Brain (organoid and tissue), 16 donors: ENCODE measurements at places on chromosomes 11 and 22.

DNA sequence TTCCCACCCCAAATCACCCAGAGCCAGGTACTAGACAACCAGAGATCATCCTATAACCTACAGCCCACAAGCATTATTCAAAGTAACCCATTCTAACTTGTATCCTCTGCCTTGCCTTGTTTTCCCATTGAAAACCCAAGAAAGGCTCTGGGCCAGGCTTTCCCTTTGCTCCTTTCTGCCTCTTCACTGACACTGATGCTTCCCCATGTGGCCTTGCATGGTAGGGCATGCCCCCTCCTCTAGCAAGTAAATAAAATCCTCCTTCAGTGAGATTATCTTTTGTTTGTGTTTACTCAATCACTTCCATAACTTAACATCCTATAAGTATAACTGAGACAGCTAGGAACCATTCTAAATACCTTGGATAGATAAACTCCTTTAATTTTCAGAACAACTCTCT, 65.6 kb upstream of the FAR1 start:
- no peak for DNase-seq

GRCh38 chr11:128927683-128928336, 14.9 kb downstream of the TP53AIP1 start:
- no peak for DNase-seq

GRCh38 chr11:9617940-9618339, 44.5 kb downstream of the WEE1 start:
- no peak for DNase-seq

- DNase-seq, result peak; percentile 31
Measured at GRCh38 chr11:71338801-71339395, 86.5 kb upstream of the SHANK2 start.

DNA sequence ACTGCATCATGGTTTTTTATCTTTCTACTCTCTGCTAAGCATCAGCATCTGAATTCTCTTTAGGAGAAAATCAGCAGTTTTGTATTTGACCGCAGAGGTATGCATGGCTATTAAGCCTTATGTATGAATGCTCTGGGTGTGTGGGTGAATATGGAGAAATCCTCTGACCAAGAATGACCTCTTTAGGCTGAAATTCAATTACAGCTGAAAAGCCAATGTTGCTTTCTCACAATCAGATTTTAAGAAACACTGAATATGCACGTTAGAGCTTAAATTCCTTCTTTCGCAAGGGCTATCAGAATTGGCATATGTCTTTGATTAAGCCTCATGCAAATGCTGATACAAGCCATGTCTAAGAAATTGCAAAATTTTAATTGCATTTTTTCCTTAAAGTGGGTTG, 43.2 kb downstream of the ARHGAP42 start:
- DNase-seq, result no peak

DNA sequence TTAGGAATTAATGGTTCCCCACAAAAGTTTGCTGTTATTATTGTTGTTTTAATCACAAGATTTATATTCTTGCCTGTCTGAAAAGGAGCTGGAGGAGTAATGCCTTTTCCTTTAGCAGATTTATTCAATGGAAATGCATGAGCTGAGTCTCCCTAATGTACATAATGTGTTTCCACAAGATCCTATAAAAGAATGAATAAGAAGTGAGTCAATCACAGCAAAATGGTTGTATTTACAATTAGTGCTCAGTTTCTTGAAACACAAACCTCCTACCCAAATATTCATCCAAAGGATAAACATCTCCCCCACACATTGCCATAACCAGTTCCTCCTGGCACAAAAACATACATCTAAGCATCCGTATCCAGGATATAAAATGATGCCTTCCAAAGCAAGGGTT, 33.3 kb downstream of the ME3 start:
- no peak for DNase-seq

DNA sequence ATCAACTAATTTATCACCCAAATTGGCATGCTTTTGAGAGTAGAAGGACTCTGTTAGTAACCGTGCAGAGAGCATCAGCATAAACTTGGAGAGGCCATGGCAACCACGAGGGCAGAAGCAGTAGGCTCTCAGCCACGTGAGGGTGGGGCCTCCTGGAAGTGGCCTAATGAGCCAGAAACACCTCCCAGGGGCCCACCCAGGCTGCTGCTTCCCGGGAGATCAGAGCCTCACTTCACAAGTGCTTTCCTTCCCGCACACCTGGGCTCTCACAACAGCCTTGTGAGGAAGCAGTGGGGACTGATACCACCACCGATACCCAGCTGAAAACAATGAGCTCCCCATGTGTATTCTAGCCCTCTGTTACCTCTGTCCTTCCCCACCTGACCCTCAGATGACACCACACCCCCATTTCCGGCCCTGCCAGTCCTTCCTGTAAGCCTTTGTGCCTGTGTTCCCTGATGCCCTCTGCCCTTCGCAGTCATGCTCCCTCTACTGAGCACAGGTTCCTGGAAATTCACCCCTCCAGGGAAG, 17.0 kb downstream of the TRIM29 start:
- DNase-seq, result no peak

- DNase-seq, result no peak
Measured at GRCh38 chr22:17890892-17891291, 116.6 kb upstream of the BID start.

DNA sequence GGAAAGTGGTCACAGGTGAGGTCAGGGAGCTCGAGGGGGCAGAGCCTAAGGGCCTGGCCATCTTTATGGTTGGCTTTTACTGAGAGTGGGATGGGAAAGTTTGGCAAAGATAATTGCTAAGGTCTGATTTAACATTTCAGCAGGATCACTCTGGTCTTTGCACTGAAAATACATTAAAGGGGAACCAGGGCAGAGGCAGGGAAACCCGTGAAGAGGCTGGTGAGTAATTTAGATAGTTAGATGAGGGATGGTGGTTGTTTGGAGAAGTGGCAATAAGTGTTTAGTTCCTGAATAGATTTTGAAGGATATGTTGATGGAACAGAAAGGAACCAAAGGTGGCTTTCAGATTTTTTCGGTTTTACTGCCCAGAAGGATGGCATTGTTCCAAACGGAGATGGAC, 50.8 kb downstream of the SCN3B start:
- DNase-seq, result no peak

- no peak for DNase-seq
Measured at GRCh38 chr22:38171927-38172831, 9.5 kb downstream of the PLA2G6 start.

GRCh38 chr11:20353829-20354434, 9.6 kb upstream of the HTATIP2 start:
- peak; percentile 55 for DNase-seq

DNA sequence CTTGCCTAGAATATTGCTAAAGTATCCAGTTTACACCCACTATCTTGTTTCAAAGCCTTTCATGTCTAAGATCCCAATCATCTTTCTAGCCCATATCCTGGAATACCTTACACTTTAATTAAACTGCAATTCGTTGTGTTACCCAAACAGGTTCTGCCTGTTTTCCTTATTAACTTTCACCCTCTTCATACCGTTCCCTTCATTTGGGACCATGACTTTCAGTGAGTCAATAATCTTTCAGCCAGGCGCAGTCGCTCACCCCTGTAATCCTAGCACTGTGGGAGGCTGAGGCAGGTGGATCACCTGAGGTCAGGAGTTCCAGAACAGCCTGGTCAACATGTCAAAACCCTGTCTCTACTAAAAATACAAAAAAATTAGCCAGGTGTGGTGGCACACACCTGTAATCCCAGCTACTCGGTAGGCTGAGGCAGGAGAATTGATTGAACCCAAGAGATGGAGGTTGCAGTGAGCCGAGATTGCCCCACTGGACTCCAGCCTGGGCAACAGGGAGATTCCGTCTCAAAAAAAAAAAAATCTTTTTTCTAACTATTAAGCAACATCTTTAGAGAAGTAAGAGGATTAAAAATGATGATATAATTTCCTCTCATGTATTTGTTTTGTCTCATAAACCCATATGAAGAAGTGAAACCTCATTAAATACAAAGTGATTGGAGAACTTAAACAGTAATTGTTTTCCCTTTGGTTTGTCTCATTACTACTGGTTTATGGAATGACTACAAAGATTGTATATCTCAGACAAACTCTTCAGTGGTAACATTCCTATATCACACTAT, 20.7 kb downstream of the DMC1 start:
- DNase-seq, result no peak

DNA sequence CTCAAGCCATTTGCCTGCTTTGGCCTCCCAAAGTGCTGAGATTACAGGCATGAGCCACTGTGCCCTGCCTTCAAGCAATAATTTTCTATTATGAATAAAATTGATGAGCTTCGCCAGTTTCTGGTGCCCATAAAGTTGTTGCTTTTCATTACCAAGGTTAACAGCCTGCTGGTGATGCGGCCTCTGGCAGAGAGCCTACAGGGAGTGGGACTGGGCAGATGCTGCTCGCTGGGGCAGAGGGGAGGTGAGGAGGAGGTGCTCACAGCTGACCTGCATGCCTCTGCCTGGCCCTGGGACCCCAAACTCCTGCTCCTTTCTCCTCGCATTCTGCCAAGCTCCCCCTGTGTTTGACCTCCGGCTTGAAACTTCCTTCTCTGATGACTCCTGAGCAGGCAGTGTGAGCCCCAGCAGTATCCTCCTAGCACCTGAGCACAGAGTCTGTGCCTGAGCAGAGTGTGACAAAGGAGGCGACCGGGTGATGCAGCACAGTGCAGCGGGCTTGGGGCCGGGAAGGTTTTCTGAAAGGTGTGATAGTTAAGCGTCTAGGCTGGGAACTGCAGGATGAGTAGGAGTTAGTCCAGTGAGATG, 56.1 kb upstream of the B3GAT1 start:
- DNase-seq, result no peak

DNA sequence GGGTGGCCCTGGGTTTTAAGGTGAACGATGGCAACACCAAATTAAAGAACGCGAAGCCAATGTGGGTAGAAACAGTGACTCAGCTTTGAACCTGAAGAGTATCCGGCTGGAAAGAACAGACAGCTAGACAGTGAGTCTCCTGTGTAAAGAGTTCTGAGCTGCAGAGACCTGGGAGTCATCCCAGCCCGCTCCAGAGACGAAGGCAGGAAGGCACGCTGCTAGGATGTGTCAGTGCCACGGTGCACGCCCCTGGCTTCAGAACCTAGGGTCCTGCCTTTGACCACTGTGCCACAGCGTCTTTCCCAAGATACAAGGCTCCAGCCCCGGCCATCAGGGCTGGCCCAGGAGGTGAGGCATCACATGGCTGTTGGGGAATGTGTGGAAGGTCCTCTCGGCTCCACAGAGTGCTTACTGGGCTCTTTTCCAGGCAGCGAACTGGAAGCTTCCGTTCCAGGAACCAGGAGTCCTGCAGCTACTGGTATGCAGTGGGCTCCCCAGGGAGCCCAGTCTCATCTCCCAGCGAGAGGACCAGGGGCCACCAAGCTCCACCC, 29.9 kb downstream of the LRFN4 start:
- DNase-seq, result no peak

DNA sequence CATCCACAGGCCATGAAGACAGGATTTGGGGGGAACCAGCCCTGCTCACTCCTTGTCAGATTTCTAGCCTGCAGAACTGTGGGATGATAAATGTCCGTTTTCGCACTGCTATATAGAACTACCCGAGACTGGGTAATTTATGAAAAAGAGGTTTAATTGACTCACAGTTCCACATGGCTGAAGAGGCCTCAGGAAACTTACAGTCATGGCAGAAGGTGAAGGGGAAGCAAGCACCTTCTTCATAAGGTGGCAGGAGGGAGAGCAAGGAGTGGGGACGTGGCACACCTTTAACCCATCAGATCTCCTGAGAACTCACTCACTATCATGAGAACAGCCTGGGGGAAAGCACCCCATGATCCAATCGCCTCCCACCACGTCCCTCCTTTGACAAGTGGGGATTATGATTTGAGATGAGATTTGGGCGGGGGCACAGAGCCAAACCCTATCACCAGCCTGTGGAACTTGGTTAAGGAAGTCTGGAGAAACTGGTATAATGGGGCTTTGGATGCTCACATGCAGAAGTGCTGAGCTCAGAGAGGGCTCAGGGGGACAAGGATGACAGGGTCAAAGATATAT, 50.7 kb downstream of the MYEOV start:
- DNase-seq, result no peak

DNA sequence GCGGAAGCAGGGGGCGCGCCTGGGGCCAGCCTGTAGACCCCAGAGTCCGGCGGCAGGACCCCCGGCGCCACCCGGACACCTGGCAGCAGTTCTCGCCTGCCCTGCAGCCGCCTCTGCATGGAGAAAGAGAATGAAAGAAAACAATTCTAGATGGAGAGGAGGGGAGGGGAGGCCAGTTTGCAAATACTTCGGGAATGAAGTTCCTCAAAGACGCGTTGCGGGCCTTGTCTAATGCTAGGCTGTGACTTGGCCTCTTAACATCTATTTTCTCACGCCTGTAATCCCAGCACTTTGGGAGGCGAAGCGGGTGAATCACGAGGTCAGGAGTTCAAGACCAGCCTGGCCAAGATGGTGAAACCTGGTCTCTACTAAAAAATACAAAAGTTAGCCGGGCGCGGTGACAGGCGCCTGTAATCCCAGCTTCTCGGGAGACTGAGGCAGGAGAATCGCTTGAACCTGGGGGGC, 2.1 kb upstream of the BARX2 start:
- no peak for DNase-seq

GRCh38 chr22:25282346-25282670, 62.9 kb downstream of the CRYBB2 start:
- DNase-seq, result peak; percentile 7

- DNase-seq, result no peak
Measured at GRCh38 chr22:27873472-27873871, 45.6 kb downstream of the PITPNB start.

DNA sequence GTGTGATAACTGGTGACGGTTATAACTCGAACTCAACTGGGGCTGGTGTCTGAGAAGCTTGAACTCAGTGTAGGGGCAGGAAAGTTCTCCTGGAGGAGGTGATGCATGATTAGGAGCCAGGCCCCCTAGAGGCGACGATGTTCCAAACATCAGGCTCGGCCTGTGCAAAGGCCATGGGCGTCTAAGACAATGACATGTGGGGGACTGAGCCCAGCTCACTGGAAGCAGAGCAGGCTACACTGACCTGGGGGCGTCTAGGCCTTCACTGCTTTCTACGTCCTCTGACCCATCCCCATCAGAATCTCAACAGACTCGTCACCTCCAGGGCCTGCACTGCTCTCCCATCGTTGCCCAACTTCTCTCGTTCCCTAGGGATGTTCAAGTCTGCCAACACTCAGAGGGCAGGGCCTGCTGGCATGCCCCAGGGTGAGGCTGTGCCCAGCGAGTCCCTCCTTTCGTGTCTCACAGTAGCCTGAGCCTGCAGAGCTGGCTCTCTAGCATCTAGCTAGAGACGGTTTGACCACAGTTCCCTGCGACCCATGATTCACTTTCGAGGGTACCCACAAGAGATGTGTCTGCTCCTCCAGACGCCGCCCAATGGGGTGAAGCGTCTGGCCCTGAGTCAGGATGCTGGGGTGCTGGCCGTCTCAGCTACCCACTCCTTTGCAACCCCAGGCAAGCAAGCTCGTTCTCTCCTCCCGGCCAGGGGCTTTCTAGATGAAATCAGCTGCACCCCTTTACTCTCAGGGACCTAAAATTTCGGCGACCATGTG, 1.1 kb upstream of the ATG16L2 start:
- no peak for DNase-seq

- DNase-seq, result no peak
Measured at GRCh38 chr11:87265979-87266378, 228.2 kb downstream of the TMEM135 start.

GRCh38 chr11:121237686-121238658, 54.6 kb upstream of the SC5D start:
- no peak for DNase-seq

GRCh38 chr11:7004482-7004881, 15.7 kb downstream of the ZNF214 start:
- no peak for DNase-seq

- DNase-seq, result peak; percentile 79
Measured at GRCh38 chr11:122812638-122813037, 25.7 kb upstream of the CRTAM start.
